ENCODE measurements at places on chromosomes 2 and 18.

GRCh38 chr2:105809097-105809473 is 64.4 kb downstream of the NCK2 start:
- DNase-seq = no peak

GRCh38 chr2:38436227-38436664 is 59.2 kb upstream of the ATL2 start:
- no peak for DNase-seq

GRCh38 chr2:64157792-64158191 is 13.6 kb upstream of the PELI1 start:
- no peak for DNase-seq

DNA sequence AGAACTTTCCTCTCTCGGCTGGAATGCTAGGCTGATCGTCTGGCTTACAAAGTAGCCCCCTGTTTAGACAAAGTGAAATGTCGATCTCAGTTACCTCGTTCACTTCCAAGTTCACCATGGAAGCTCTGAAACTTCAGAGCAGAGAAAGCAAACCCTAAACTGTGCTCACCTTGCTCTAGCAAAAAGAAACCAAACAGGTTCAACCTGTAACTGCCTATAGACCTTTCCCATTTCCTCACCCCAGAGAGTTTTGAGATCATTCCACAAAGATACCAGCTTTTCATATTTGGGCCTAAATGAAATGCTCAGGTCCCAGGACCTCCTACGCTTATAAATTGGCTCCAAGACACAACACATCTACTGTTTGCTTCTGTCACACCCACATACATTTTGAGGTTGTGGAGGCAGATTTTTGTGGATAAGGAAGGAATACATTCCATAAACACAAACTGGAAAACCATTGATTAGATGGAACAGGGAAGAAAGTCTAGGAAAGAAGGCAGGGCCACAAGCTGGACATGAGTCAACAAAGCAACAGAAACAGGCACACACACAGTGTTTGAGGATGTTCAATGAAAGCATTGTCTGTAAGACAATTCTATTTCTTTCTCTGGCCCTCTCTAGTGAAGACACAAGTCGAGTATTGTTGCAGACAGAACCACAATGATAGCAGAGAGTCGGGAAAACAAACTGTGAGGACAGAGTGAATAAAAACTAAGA is 52.8 kb upstream of the TGIF1 start:
- DNase-seq = no peak

- no peak for DNase-seq
Measured at GRCh38 chr2:237737196-237737865, 61.2 kb upstream of the RBM44 start.

GRCh38 chr18:24831081-24831480 is 370.6 kb downstream of the HRH4 start:
- DNase-seq = no peak

DNA sequence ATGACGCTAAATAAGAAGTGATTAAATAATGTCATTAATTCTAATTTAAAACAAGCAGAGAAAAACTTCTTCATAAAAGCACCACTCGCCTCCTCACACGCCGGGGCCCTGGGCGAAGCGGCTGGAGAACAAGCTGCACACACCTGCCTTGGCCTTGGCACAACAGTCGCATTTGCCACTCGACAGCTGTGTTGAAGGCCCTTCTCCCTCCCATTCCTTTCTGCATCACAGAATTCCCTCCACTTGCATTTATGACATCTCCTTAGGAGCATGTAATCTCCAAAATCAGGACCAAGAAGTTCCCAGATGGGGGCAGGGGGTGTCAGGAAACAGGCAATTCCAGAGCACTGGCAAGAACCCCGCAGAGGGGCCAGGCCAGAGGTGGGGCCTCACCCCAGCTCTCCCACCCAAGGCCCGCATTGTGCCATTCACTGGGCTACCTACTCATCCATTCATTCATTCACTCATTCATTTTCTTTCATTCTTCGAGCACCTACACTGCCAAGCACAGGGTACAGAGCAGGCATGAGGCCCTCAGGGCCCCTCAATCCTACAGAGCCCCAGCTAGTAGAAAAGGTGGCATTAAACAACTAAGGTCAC is 6.4 kb downstream of the HDAC4 start:
- no peak for DNase-seq

DNA sequence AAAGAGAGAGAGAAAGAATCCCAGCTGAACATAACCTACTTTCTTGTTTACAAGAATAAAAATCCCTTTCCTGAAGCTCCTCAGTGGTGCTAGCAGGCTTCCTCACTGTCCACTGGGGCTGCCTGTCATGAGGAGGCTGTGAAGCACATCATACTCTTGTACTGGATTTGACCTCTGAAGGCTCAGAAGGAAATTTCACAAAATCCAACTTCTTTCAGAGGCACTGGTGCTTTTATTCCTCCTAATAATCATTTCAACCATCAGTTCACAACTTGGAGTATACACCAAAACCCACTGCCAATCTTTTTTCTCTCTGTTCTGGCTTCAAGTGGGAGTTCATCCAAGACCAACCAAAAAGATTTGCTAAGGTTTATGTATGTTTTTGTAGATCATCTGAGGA is 48.5 kb downstream of the TMX3 start:
- no peak for DNase-seq

- no peak for DNase-seq
Measured at GRCh38 chr2:189406586-189407233, 34.6 kb upstream of the WDR75 start.

DNA sequence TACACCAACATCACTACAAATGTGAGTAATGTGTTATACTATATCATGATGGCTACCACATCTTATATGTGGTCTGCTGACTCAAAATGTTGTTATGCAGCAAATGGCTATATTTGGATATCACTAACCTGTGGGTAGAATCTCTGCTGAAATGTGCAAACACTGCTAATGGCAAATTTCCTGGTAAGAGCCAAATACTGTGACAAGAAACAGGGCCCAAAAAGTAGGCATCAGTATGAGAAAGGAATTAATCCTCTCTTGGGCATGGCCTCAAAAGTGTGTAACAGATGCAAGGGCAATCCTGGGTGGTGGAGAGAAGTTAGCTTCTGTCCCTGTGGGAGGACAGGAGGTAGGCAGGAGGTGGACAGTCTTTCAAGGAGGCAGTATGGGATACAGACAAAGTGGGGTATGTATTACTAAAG is 13.3 kb downstream of the ATF2 start:
- DNase-seq = no peak

DNA sequence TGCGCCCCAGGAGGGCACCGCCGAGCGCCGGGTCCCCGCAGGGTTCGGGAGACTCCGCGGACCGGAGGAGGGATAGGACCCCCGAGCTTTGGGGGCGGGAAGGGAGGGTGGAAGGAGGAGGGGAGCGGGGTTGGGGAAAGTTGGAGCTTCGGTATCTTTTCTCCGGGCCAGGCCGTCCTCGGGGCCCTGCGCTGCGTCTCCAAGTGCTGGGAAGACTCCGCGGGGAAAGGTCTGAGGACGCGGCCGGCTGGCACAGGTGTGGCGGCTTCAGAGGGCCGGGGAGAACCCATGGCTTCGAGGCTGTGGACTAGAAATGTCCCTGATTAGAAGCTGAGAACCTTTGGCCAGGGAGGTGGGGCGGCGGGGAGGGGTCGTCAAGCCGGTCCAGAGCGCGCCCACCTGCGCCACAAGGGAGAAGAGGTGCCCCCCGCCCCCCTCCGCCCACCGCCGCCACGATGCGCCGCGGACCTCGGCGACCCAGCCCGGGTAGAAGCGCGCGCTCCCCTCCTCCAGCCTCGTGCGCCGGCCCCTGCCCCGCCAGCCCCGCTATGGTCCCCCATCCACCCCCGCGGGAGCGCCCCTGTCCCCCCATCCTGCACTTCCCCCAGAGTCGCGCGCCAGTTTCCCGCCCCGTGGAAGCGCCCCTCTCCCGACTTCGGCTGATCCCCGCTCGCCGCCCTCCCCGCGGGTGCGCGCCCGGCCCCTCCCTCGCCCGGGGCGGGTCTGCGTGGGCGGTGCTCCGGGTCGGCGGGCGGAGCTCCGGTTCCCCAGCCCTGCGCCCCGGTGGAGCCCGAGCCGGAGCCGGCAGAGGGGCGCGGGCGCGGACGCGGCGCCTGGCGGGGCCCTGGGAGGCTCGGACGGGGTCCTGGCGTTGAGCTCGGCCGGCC is at the start of gene SNTG2:
TSS of gene SNTG2 (plus strand) at position 770 of the 887 bp plus-strand sequence. CDS start 148 bp downstream, outside the sequence.
- peak; percentile 23 for DNase-seq

- DNase-seq = no peak
Measured at GRCh38 chr2:151337643-151338042, 19.7 kb upstream of the TNFAIP6 start.

GRCh38 chr2:175442441-175442840 is 260.9 kb upstream of the ATP5MC3 start:
- DNase-seq = no peak

GRCh38 chr18:69495841-69496533 is 95.3 kb downstream of the DOK6 start:
- DNase-seq = no peak

DNA sequence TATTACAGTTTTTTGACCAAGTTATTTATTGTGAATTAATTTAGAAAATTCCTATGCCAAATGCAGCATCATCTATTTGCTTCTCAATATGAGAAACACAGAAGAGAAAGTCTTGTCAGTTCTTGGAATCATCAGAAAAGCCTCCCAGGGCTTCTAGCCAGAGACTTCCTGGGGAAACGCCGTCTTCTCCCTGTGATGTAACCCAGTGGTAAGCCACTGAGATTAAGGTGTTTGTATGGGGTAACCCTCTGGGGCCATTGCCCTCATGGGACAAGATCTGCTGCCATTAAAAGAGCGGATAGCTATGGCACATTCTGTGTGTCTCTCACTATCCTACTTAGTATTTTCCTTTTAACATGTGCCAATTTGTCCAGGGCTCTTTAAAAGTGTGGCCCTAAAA is 28.0 kb downstream of the ANKRD29 start:
- DNase-seq = no peak

DNA sequence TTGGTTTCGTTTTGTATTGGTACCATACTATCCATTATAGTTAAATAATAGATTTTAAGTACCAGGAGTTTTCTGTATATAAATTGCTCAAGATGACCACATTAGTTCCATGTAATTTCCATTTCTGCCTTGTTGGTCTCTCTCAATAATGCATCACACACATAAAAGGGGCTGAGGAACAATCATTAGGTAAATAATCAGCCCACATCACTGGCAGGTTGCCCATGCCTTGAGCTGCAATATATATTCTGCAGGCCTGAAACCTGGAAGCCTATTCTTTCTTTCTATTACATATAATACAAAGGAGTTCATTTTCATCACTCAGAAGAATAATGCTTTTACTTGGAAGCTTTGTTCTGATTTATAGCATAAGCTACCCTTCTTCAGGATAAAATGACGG is 616.1 kb upstream of the PKDCC start:
- DNase-seq = no peak

GRCh38 chr2:121085801-121086200 is 199.2 kb downstream of the TFCP2L1 start:
- DNase-seq = no peak
